ENCODE measurements at places on chromosomes 4 and X.

- DNase-seq: no peak
Measured at GRCh38 chr4:18571301-18571761, 549.8 kb upstream of the LCORL start.

- no peak for DNase-seq
Measured at GRCh38 chr4:72205298-72205697, 173.5 kb downstream of the NPFFR2 start.

GRCh38 chr4:101332424-101332823, 14.9 kb downstream of the PPP3CA start:
- DNase-seq: no peak

DNA sequence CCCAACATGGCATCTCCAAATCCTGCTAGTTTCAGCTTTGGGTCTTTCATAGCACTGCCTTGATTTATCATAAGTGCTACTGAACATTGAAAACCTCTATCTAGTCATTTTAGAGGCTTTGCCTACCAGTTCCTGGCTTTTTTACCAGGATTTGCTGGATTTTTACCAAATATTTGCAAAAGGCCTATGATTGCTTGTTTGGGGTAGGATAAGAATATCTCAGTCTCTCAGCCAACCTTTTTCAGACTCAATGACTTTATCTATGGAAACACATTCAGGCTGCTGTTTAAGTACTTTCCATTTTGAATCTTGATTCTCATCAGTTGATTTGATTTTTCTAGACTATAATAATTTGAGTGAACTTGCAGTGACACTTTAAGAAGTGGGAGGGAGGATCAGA, 80.1 kb downstream of the NPFFR2 start:
- DNase-seq: no peak

GRCh38 chr4:139643042-139643895, 22.4 kb upstream of the MGST2 start:
- no peak for DNase-seq

DNA sequence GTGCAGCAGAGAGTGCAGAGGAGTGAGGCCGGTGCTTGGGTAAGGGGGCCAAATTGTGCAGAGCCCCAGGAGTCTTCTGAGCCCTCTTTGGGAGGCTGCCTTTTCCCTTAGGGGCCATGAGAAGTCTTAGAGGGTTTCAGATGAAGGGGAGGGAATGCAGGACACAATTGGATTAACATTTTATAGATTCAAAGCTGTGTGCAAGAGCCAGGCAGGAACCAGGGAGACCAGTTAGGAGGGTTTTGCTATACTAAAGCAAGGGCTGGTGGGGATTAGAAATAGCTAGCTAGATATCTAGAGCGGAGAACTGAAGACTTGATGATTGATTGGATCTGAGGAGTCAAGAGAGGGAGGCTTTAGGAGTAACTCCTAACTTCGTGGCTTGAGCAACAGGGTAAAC, 49.5 kb upstream of the SETD7 start:
- DNase-seq: no peak

GRCh38 chr4:34202154-34202553, 2042.2 kb downstream of the ARAP2 start:
- no peak for DNase-seq

DNA sequence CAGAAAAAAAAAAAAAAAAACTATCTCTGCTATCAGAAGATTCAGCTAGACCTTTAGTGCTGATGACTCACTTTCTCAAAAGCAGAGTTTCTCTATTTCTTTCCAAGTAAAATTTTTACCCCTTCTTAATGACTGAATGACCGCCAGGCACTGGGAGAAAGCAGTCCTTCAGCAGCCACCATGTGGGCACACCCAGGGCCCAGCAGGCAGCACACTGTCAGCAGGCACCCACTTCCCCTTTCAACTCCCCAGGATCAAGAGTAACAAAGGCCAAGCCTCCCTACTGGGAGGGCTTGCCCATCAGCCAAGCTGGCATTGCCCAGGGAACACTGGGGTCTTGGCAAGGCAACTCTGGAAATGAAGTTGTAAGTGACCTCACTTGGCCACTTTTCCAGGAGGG, 201.9 kb upstream of the MAMLD1 start:
- DNase-seq: no peak

- DNase-seq: no peak
Measured at GRCh38 chr4:13963601-13964000, 336.1 kb upstream of the BOD1L1 start.

DNA sequence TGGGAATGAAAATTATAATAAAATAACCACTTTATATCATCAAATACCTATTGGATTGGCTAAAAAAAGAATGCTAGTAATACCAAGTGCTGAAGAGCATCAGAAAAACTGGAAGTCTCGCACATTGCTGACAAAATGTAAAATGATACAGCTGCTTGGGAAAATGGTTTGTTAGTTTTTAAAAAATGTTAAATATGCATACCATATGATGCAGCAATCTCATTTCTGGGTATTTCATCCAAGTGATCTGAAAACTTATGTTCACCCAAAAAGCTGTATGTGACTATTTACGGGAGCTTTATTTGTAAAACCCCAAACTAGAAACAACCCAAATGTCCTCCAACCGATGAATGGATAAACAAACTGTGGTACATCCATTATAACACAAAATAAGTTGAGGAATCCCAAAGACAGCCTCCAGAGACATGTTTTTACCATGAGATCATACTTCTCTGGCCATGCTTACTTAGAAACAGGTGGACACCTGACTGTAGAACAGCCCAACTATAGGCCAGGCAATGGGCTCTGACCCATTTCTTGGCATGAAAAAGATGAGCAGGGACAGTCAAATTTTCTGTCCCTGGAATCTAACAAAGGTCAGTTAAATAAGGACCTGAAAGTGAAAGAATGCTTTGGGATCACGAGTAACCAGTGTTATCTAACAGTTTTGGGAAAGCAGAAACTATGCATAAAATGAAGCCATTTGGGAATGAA, 47.5 kb upstream of the FAM120C start:
- DNase-seq: no peak

- no peak for DNase-seq
Measured at GRCh38 chrX:136063340-136064079, 78.3 kb downstream of the SLC9A6 start.

- no peak for DNase-seq
Measured at GRCh38 chr4:84803116-84803515, 163.4 kb downstream of the WDFY3 start.

- DNase-seq: no peak
Measured at GRCh38 chr4:114100288-114101031, 121.0 kb upstream of the ARSJ start.

GRCh38 chr4:66169341-66169740, 499.1 kb upstream of the EPHA5 start:
- no peak for DNase-seq

GRCh38 chr4:26069218-26069617, 155.2 kb downstream of the SMIM20 start:
- DNase-seq: no peak

DNA sequence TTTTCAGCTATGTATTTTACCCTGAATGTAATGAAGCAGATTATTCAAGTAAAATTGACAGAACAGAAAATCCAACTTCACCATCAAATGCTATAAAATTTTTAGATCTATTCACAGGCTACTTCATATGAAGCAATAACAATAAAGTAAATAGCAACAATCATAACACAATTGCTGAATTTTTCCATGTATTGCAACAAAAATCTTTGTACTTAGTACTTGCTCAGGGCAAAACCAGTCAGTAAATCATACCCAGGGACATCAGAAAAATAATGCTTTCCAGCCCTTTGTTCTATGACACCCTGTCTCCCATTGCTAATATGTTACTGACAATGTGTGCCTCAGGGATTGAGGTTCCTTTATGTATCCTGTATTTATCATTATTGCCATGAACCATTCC, 15.5 kb downstream of the TNIP3 start:
- no peak for DNase-seq

DNA sequence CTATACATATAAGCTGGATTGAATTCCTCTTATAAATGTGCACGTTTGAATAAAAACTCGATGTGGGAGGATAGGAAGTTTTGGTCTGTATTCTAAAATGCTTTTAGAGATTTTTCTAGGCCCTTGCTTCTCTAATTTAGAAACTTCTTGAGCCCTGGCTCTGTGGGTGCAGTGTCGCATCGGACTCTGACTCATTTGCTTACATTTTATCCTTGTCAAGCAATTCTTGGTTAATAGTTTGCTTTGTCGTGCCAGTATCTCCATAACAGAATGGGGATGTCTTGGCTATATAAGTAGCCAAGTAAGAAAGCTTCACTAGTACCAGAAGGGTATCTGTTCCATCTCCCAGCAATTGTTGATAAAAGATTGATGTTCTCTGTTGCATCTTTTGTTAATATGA, 10.7 kb downstream of the SGMS2 start:
- DNase-seq: no peak

DNA sequence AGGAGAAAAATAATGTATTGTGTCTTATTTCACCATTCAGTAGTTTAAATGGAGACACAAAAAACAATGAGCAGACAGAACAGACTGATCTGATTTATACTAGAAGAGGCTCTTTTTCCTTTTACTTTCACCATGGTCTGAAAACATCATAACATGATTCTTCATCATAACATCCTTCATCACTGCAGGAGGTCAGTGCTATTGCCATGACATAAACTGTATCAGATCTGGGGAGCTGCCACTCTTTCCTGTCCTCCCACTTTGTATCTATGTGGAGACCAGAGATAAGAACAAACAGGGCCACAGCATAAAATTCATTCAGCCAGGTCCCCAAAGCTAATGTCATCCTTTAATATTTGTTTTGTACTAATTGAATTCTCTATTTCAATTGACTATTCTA, 25.2 kb downstream of the SOD3 start:
- DNase-seq: no peak

- DNase-seq: no peak
Measured at GRCh38 chr4:172819353-172819752, 349.3 kb upstream of the GALNT7 start.

DNA sequence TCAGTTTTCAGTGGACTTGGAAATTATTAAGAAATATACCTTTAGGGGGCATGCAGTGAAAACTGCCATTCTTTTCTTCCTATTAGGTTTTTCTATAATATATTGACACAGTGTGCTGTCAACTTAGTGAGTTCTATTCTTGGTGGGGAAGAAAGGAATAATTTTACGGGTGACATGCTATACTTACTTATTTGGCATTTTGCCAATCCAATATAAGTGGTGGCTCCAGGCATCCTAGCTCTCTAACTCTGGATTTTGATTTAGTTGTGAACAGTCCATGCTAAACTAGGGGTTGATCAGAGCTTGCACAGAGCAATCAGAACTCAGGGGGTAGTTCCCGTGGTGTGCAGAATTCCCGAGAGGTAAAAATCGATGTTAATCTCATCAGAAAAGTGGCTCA, 277.7 kb upstream of the FTHL17 start:
- no peak for DNase-seq

DNA sequence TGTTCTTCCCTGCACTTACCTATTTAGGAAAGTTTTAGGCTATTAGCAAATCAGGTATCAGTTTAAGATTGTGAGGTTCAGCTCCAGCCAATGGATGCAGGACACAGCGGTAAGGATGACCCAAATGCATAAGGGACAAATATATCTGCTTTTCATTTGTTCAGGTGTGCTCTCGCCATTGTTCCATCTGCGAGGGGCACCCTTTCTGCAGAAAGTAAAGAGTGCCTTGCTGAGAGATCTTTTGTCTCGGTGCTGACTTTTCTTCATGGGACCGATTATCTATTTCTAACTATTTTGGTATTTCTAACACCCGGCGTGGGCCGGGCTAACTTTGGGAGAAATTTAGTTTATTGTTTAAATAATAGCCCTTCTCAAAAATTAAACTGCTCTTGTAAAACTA, 49.0 kb downstream of the CCDC149 start:
- DNase-seq: no peak

- no peak for DNase-seq
Measured at GRCh38 chr4:17763416-17763815, 18.0 kb downstream of the FAM184B start.

GRCh38 chrX:119516157-119516702, 48.0 kb downstream of the SLC25A5 start:
- peak; percentile 43 for DNase-seq

DNA sequence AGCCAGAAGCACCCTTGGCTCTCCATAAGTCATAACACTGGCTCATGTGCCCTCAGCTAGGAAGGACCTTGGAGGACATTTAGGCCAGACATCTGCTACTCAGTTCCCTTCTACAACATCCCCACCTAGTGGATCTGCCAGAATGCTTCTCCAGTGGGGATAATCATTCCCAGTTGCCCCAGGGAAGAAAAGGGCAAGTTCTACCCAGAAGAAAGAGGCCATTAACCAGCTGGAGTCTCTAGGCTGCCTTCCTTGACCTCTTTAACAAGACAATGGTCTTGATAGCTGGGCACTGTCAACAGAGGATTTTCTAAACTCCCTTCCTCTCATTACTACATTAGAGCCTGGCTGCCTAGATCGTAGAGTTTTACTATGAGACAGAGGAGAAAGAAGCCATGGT, 42.0 kb downstream of the LGI2 start:
- DNase-seq: no peak

DNA sequence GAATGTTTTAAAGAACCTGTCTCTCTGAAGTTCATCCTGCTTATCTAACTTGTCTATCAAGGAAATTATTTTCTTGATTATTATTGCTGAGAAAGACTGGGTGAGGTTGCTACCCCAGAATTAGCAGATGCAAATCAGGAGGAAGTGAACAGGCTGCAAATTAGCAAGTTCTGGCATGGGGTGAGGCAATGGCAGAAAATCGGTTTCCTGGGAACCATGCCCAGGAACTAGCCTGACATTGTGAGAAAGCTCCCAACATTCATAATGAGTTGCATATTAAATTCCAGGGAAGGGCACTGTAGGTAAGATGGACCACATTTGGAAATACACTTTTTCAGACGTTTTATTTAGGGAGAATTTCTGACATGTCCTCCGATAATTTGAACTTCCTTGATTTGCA, 11.6 kb downstream of the ARSF start:
- DNase-seq: no peak

GRCh38 chr4:141009931-141010330, 123.3 kb downstream of the RNF150 start:
- DNase-seq: no peak

GRCh38 chr4:14028862-14029261, 401.3 kb upstream of the BOD1L1 start:
- DNase-seq: no peak
